ENCODE measurements at places on chromosomes 4 and X.

DNA sequence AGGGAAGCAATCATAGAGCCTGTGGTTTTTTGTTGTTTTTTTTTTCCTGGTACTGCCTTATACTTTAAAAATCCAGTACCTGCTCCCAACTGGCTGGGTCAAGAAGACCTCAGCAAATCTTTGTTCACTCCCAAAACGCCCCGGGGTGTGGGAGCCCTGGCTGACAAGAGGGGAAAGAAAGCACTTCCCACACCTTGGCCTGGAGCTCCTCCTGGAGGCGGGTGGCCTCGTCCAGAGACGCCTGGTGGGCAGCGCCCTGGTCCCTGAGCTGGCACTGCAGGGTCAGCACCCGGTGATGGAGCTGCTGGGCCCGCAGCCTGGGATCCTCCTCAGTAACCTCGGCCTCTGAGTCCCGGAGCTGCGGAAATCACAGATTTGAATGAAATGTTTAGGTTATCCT is 38.2 kb downstream of the C4orf50 start:
- DNase-seq: no peak

- DNase-seq: no peak
Measured at GRCh38 chr4:11130195-11130970, 298.3 kb downstream of the HS3ST1 start.

- no peak for DNase-seq
Measured at GRCh38 chrX:1592470-1593142, 1.2 kb downstream of the AKAP17A start.

GRCh38 chr4:42641656-42642055 is 15.2 kb downstream of the ATP8A1 start:
- no peak for DNase-seq

DNA sequence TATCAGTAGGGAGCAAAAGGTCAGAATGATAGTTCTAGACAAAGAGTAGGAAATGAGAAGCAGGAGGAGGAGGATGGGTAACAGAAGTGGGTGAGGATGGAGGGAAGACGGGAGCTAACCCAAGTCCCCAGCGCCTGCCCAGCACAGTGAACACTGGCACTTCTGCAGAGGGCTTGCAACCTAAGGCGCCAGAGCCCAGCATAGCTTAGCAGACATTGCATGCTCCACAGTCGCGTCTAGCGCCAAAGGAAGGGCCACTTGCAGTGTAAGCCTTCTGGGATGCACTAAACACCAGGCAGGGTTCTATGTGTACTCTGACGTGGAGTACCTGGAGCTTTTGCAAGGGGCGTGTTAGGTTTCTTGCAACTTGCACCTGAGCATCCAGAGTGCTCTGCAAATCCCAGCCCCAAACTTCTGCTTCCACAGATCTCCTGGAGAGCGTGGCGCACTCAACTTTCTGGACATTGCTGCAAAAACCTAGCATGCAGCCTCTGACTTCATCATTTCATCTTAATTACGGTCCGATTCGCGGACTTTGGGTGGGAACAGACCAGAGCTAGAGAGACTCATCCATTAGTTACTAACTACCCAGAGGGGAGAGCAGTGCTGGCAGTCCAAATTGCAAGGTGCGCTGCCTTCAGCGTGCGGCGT is 46.5 kb upstream of the NKAP start:
- DNase-seq: no peak

DNA sequence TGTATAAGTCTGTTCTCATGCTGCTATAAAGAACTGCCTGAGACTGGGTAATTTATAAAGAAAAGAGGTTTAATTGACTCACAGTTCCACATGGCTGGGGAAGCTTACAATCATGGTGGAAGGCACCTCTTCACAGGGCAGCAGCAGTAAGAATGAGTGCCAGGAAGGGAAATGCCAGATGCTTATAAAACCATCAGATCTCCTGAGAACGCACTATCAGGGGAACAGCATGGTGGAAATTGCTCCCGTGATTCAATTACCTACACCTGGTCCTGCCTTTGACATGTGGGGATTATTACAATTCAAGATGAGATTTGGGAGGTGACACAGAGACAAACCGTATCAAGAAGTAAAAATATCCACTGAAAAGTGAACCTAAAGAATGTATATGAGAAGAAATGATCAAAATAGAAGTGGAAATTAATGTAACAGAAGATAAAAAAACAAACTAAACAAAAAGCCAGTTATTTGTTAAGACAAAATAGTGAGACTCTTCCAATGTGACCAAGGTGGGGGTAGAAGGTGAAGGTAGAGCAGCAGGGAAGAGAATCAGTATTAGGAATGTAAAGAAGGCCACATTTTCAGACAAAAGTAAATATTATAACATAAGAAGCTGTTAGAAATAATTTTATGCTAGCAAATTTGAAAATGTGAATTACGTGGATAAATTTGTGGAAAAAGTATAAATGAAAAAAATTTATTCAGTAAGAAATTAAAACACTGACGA is 372.9 kb downstream of the NKX6-1 start:
- no peak for DNase-seq

DNA sequence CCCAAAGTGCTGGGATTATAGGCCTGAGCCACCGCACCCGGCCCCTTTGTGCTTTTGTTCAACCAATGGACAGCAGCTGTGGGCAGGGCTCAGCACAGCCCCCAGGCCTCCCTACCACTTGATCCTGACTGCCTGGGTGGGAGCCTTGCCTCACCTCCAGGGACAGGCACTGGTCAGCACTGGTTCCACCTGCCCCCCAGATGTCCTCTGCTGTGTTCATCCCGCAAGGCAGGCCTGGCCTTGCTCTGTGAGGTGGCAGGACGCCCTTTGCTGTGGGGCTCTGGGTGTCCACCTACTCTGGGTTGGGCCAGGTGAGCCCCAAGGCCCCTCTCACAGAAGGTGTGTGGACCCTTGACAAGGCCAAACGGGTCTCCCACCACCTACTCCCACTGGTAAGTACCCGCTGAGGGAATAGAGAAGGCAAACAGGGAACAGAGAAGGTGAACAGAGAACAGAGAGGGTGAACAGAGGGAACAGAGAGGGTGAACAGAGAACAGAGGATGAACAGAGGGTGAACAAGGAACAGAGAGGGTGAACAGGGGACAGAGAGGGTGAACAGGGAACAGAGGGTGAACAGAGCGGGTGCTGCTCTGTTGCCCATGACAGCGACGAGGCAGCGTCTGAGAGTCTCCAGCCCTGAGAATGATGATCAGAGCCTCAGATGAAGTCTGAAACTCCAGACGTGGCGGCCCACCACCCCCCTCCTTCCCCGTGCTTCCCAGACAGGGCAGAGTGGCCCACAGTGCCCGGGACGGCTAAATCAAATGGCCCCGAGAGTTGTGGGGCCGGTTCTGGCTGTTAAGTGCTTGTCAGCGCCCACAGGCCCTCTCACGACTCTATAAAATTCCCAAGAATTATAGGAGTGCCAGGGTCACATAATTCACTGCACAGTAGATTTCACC is 55.0 kb upstream of the NKX1-1 start:
- no peak for DNase-seq

DNA sequence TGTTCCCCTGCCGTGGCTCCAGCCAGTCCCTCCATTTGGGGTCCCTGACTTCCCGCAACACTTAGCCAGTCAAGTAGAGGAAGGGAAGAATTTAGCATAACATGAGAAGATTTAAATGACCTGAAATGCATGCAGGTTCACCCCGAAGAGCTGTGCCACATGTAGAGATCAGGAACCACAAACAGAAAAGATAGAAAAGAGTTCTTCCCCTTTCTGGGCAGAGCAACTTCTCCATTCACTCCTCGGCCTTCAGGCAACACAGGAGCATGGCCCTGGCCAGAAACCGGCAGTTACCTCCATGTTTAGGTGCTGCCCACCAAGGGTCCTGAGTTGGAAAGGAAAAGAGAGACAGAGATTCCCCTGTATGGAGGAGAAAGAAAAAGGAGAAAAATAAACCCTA is 5.2 kb downstream of the NLRP2B start:
- no peak for DNase-seq

DNA sequence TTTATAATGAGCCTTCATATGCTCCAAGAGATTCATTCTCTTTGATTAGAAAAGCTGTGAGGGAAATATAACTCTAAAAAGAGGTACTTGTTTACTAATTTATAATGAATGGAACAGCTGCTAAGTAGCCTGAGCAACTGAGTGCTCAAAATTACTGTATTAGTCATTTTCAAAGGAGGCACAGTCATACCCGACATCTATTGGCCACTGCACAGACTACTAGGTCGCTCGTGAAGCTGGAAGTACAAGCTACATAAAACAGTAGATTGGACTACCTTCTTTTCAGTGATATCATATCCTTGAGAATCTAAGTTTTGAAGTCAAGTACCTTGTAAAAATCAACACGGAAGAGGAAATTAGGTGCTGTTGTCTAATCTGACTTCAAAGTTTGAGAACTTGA is 52.0 kb upstream of the GLRB start:
- no peak for DNase-seq

GRCh38 chr4:164304101-164304639 is 449.8 kb upstream of the SMIM31 start:
- no peak for DNase-seq

GRCh38 chrX:29299684-29300083 is 712.4 kb downstream of the IL1RAPL1 start:
- DNase-seq: no peak

DNA sequence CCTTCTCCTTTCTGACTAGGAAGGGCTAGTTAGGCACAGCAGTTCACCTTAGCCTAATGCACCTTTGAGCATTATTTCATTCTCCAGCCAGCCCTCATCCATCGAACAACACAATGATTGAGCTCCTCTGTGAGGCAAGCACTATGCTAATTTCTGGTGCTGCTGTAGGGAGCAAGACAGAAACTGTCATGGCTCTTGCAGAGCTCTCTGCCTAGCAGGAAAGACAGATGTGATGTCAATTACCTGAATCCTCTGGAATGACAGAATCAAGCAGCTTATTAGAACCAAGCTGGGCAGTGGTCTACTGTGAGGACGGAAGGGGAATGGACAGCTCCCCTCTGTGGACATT is 256.1 kb upstream of the NOCT start:
- no peak for DNase-seq

DNA sequence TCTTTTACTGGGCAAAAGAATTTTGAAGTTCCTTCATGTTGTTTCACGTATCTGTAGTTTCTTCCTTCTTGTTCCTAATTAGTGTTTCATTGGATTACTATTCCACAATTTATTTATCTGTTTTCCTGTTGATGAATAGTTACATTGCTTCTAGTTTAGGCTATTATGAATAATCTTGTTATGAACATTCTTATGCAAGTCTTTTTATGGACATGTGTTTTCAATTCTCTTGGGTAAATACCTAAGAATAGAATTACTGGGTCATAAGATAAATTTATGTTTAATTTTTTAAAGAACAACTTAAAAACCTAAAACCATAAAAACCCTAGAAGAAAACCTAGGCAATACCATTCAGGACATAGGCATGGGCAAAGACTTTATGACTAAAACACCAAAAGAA is 70.9 kb upstream of the RXFP1 start:
- DNase-seq: no peak

DNA sequence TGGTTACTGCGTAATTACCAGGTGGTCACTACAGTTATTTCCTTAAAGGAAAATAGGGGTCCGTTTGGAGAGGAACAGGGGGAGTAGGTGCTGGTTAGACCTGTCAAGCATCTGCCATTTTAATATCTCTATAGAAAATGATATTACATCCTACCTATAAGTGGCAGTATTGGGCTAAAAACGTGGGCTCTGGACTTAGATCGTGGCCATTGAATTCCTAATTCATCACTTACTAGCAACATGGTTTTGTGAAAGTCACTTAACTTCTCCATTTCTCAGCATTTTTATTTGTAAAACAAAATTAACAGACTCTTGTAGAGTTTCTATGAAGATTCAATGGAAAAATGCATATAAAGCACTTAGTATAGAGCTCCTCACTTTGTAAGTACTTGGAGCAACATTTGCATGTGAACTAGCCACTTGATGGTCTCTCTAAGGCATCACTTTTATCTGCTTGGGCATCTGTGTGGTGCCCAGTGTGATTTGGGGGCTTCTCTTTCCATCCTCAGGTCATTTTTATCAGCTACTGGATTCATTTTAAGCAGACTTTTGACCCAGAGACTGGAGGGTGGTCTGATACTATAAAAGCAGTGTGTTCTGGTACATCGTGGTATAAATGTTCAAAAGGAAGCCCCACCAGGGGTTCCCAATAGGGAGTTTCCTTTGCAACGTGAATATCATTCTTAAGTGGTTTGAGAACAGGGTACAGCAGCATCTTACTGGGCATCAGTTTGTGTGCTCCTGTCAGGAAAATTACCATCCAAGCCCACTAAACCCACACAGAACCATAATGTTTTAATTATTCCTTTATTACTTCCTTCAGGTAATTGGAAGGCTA is 42.7 kb upstream of the RASSF6 start:
- no peak for DNase-seq

GRCh38 chrX:30831082-30831481 is 58.0 kb downstream of the TAB3 start:
- DNase-seq: no peak

DNA sequence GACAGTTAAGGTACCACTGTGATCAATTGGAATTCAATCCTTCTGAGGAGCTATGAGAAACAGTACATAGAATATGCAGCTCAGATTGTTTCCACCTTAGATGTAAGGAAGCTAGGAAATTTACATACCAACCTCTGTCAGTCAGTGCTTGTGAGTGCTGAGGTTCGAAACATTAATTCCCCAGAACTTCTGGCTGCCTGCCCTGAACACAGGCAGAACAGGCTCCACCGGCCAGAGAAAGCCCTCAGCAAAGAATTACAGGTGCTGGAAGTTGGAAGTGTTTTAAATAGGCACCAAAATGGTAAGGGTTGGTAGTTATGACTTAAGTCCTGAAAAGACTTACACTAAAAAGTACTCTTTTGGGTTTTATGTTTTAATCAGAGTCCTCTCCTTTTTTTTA is 651.8 kb downstream of the C4orf33 start:
- DNase-seq: no peak

- DNase-seq: no peak
Measured at GRCh38 chrX:15143825-15144121, 126.1 kb downstream of the ASB9 start.

DNA sequence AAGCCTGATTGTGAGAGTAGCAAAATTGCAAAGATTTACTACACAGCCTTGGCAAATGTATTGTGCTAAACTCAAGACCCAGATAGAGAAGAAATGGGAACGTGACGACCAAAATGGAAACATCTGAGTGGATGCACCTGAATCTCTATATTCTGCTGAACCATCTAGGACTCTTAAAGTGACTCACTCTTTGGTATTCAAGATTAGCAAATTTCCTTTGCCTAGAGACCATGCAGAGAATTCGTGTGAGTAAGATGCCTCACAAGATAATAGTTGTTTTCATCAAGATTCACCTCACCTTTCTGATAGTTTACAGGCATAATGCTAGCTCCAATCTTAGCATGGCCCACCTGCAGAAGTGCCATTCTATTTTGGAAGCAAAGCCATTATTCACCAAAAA is 14.4 kb upstream of the ATOH1 start:
- no peak for DNase-seq

GRCh38 chr4:189659287-189659686 is 281.4 kb upstream of the FRG1 start:
- DNase-seq: no peak

DNA sequence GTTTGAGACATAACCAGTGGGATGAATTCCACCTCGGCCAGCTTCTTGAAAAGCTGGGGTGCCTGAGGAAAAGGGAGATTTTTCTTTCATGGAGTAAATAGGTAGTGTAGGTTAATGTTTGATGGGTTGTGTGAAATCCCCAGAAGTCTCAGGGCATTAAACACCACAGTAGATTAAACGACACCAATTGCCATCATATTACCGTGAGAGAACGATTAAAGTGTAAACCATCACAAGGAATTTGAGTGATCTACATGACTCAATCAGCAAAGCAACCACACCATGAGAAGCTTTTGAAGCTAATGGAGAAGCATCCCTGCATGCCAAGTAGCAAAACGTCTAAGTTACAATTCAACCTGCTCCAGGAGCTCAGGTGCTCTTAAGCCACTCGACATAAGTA is 322.5 kb upstream of the GATB start:
- DNase-seq: no peak
